ENCODE measurements at places on chromosomes 11 and 22.

DNA sequence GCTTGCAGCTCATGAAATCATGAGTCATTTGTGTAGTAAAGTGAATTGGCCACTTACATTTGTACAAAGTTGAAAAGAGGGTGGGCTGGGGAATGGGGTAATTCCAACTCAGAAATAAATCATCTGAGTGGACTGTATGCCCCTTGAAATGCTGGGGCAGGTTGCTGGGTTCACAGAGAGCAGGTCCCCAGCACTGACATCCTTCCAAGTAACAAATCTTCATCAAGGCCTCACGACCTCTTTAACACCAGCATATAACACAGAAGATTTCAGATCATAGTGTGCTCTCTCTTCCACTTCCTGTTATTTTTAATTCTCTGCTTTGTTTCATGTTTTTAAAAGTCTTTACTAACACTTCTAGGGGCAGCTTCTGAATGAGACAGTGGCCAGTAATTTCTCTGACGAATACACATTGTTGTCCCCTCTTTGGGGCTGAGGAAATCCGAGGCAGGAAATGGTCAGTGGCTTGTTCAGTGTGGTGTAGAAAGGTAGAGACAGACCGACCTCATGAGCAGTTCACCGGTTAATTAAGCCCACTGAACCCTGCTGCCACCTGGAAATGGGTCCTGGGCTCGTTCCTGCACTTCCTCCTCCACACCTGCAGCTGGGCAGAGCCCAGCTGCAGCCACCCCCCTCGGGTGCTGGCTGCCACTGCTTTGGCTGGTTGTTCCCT is 127.7 kb downstream of the MAML2 start:
- no peak for DNase-seq

DNA sequence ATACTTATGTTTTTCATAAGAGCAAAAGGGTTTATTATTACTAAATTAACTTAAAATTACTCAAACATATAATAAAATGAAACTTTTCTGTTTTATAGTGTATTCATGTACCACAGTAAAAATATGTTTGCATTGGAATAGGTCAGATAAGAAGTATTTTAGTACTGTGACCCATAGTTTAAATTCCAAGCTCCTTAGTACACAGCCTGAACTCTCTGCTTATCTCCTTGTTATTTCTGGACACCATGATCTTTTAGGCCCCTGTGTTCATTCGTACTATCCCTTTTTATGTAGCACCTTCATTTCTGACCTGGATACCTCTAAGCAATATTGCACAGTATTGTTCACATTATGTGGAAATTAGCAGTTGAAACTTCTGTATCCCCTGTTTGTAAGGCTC is 296.7 kb upstream of the SYN3 start:
- no peak for DNase-seq

DNA sequence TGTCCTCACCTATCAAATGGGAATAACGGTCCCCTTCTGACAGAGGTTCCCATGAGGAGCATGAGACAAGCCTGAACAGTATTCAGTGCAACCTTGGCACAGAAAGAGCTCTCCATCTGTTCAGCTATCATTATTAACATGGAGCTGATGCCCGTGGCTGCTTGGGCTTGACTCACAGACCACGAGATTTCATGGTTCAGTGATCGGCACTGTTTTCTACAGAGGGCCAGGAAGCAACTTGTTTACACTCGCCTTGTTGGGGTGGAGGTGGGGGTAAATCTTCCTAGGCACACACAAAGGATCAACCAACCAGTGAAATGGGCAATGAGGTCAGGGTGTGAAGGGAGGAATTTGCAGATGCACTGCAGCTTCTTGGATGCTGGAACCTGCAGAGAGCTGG is 88.2 kb downstream of the CWC15 start:
- no peak for DNase-seq

DNA sequence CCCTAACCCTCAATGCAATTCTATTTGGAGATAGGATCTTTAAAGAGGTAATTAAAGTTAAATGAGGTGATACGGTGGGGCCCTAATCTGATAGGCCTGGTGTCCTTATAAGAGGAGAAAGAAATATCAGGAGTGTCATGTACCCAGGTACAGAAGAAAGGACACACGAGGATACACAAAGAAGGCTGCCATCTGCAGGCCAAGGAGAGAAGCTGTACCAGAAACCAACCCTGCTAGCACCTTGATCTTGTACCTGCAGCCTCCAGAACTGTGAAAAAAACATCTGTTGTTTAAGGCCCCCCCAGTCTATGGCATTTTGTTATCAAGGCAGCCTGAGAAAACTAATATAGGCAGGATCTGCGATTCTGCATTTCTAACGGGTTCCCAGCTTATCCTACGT is 44.2 kb downstream of the FBXO7 start:
- peak; percentile 33 for DNase-seq

DNA sequence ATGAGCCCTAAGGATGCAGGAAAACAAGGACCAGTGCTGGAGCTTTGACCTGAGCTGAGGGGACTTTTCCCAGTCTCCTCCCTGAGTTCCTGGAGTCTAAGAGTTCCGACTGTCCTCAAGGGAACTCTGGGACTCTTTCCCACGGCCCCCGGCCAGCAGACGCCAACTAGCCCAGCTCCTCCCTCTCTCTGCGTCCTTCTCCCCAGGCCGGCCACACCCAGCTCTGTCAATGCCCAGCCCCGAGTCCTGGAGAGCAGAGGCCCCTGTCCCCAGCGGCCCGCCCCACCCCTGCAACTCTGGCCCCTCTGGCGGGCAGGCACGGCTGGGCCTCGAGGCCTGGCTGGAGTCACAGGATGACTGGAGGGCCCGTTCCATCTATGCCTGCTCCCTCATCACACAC is 29.8 kb downstream of the NECTIN1 start:
- no peak for DNase-seq

DNA sequence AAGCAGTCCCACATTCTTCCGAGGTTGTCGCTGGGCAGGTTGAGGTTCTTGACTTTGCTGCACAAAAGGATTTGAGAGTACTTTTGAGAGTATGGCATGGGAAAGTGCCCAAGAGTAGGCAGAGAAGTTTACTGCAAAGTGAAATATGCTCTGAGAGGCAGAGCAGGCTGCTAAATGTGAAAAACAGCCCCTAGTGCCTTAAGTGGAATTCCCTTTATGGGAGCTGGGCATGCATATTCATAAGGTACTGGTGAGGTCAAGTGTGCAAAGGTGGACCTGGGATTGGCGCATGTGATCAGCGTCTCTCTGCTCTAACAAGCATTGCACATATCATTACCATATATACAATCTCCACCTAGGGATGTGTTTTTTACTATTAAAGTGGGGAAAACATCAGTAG is 12.0 kb upstream of the APOL4 start:
- no peak for DNase-seq

- DNase-seq = no peak
Measured at GRCh38 chr22:50048061-50048765, 9.9 kb downstream of the TTLL8 start.

DNA sequence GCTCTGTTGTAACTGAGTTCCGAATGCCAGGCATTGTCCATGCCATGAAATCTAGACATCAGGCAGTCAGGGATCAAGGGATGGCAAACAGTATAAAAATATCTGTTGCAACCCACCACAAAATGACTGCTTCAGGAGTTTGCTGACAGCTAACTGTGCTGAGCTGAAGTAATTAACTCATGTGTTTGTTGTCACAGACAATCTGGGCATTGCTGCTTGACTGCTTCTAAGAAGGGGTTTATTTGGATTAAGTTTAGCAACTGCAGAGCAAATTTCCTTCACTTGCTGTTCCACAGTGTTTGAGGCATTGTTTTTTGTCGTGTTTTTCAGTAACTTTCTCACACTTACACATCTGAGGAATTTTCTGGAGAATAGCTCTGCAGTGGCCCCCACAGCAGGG is 30.4 kb downstream of the BSX start:
- no peak for DNase-seq

DNA sequence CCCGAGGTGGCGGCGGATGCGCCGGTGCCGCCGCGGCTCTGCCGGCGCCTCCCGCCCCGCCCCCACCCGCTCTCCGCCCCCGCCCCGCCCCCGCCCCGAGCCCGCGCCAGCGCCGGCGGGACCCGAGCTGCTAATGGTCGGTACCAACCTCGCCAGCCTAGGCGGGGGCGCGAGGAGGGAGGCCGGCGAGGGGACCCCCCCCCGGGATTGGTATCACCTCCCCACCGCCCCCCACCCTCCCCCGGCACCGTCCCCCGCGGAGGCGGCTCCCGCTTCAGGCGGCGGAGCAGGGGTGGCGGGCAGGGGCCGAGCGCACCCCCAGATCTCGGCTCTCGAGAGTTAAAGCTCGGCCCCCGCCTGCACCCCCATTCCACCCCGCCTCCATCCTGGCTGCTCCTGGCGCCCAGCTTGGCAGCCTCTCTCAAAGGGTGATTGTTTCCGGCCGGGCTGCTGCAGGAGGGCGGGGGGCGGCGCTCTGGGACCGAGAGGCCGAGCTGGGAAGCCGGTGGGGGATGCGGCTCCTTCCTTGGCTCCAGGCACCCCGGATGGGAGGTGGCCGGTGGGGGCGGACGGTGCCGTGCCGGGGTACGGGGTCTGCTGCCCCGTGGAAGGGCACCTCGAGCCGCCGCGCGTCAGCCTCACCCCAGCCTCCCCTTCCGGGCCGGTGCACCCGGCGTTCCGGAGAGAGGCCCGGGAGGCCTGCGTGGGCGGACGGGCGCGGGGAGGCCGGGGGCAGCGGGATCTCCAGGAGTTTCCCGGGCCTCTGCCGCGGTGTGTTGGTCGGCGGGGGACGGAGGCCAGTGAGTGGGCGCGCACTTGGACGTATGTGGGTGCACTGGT is at the start of gene B3GAT1:
TSS of gene B3GAT1 (minus strand) at position 40 of the 840 bp plus-strand sequence. CDS start 24,583 bp downstream, outside the sequence.
- DNase-seq = peak; percentile 39

- DNase-seq = no peak
Measured at GRCh38 chr22:18955696-18956095, 19.6 kb upstream of the PRODH start.

GRCh38 chr11:1036303-1036923 is at the start of gene MUC6:
TSS of gene MUC6 (minus strand) at chr11:1036718. CDS start at chr11:1036655, 63 bp downstream.
- DNase-seq = no peak

DNA sequence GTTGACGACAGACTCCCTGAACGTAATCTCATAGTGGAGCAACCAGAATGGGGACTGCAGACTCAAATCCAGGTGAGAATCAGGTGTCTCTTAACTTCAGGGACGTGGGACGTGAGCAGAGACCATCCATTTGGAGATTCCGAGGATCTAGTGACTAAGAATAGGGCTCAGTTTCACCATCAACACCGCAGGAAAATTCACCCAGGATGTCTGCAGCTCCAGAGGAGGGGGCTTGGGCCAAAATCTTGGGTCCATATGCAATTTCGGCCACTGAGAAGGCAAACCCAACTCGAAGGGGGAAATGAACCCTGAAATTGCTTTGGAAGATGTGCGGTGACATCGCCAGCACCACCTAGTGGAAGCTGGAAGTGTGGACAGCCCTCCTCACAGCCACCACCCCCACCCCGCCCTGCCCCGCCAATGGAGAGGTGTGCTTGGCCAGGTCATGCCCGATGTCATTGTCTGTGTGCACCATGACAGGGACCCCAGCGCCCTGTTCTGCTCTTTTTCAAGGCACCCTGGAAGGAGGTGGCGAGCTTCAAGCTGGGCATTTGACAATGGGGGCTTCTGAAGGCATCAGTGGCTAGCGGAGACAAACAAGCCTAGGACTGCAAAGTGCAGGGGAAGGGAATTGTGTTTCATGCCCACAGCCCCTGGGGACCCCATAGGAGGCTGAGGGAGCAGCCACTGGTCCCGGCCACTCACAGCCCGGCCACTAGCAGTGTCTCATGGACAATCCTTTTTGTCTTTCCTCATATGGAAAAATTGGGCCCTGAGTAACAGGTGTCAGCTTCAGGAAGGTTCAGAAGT is 24.8 kb downstream of the APOL1 start:
- peak; percentile 81 for DNase-seq

DNA sequence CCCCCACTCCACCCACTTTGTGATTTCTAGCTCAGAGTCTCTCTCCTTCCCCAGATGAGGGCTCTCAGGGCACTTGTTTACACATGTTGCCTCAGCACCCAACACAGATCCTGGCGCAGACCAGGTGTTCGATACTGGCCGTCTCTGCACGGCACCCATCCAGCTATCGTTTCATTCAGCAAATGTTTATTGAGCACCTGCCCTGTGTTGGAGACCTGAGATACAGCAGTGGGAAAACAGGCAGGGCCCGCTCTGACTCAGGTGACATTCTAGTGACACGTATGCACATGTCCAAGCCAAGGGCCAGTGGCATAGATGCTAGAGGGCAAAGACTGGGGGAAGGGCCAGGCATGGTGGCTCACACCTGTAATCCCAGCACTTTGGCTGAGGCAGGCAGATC is 71.9 kb downstream of the NFAM1 start:
- no peak for DNase-seq

- peak; percentile 45 for DNase-seq
Measured at GRCh38 chr11:121063728-121064127, 37.3 kb upstream of the TECTA start.

- DNase-seq = peak; percentile 29
Measured at GRCh38 chr11:2777386-2777785, 77.6 kb upstream of the KCNQ1OT1 start.

DNA sequence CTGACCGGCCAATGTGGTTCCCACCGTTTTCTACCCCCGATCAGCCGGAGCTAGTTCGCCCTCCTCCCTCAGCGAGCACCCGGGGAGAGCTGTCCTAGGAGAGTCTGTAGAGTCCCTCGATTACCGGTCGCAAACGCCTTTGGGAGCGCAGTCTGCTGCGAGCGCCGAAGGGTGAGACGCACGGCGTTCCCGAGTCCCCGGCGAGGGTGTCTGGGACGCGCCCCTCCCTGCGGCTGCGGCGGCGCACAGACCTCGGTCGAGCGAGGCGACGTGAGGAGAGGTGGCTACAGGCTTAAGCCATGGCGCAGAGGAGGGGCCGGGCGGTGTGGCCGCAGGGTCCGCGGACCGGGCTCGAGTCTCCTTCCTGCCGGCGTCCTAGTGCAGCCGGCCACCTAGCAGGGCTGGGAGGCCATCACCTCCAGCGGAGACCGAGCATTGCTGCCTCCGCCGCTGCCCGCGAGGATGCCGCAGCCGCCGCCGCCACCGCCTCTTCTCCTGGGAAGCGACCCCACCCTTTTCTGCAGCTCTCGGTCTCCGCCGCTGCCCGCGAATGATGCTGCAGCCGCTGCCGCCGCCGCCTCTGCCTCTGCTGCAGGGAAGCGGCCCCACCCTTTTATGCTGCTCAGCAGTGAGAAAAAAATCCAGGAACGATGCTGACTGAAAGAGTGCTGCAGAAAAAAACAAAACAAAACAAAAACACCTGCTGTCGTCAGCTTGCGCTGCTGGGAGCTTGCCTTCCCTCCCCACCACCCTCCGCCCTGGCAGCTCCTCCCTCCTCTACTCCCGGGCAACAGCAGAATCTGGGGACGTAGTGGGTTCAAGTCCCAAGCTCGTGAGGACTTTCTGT is at the start of gene MAP6:
TSS of gene MAP6 (minus strand) at position 588 of the 847 bp plus-strand sequence. CDS start 669 bp downstream, outside the sequence.
- peak; percentile 44 for DNase-seq
